Kidney glomerular epithelial cell (primary cell): ENCODE measurements at places on chromosomes 6 and 20.

DNA sequence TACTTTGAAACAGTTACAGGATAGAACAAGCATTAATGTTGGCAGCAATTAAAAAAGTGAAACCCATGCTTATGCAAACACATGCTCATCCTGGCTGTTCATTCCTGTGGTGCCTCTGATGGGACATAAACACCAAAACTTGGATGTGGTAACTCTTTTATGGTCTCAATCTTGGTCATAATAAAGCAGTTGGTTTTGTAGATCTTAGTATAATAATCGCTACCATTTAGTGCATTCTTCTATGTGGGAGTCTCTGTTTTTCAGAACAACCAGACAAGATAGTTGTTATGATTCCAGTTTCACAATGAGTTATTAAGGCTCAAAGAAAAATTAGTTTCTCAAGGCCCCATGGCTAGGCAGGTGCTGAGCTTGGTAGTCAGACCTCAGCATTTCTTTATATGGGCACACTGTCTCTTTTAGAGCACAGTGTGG, 184.0 kb downstream of the UTRN start:
- DNase-seq = no peak

- DNase-seq = peak; percentile 48
These were observed 142.7 kb upstream of the EXOC2 start for GRCh38 chr6:835476-836160.

GRCh38 chr20:37948956-37949355, 46.0 kb downstream of the VSTM2L start:
- DNase-seq = no peak

- no peak for DNase-seq
These were observed 58.1 kb downstream of the ASCC3 start for GRCh38 chr6:100823041-100823440.

- DNase-seq = no peak
These were observed 16.1 kb downstream of the JPH2 start for GRCh38 chr20:44170816-44171410.

DNA sequence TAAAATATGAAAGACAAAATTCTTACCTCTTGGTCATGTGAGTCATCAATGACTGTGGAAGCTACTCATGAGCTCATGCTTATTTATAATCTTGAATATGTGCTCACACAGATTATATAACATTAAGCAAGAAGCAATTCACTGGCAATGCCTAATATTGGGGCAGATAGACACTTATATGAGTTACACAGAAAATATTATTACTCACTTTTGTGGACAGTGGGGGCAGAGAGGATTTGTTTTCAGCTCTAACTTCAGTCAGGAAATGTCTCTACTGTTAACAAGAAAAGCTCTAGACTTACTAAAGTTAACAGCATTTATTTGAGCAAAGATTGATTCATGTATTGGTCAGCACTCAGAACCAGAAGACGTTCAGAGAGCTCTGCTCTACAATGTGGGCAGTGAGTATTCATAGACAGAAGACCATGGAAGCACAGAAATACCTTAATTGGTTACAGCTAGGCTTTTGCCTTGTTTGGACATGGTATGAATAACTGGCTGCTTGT, 85.8 kb upstream of the AHI1 start:
- no peak for DNase-seq

GRCh38 chr6:129766959-129767728, 57.2 kb upstream of the ARHGAP18 start:
- peak; percentile 31 for DNase-seq

- DNase-seq = no peak
These were observed 515.0 kb downstream of the CDH26 start for GRCh38 chr20:60473211-60473610.

- DNase-seq = no peak
These were observed 12.6 kb downstream of the ID4 start for GRCh38 chr6:19849755-19850154.

GRCh38 chr6:145735356-145736165, at the start of gene EPM2A:
Gene EPM2A (minus strand): TSS chr6:145735520. CDS start chr6:145735498, 22 bp downstream.
- peak; percentile 68 for DNase-seq

DNA sequence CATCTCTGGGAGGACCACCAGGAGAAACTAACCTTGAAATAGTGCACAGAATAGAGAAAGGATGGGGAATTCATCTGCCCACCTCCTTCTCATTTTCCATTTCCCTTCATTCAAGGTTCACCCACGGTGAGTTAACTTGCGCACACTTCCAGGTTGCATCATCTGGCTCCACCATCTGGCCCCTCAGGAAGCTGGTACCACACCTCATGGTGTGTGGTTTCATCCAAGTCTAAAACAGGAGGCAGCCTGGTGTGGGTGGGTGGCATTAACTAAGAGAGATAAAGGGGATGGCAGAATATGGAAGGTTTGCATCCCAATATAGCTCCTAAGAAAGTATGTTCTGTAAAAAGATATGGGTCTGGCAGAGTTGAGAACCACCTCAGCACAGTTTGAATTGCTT, 3.8 kb downstream of the ZNF334 start:
- DNase-seq = no peak

DNA sequence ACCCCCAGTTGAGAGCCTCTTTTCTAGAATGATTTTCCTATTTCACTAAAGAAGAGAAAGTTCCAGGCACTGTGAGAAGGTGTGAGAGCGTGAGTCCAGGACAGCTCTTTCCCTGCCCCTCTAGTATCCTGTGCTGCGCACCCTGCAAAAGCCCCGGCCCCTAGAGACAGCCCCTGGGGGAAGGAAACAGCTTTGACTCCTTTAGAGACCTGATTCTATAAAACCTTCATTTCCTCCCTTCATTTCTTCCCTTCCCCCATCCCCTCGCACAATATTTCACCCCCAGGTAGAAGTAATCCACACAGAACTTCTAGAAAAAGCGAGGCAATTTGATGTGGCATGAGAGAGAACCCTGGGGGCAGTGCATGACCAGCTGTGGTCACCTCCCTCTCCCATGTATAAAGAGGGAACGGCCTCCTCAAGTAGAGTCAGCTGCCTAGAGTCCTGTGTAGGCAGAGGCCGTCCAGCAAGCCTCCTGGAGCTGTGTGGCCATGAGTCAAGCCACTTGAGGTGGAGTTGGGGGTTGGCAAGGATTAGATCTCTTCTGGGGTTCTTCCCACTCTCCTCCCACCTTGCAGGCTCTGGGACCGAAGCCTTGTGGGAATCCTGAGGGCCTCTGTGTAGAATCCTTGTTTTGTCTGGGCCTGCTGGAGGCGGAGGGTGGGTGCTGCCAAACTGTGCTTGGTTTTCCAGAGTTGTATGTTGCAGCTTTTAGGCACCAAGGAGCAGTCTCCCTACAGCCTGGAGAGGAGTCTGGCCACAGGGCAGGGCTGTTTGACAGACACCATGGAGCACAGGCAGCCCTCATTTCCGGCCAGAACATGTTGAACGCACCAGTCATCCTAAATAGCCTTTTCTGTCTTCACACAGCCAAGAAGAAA, 41.7 kb downstream of the CHMP4B start:
- DNase-seq = no peak

GRCh38 chr20:10264166-10264558, 45.5 kb downstream of the SNAP25 start:
- DNase-seq = no peak

DNA sequence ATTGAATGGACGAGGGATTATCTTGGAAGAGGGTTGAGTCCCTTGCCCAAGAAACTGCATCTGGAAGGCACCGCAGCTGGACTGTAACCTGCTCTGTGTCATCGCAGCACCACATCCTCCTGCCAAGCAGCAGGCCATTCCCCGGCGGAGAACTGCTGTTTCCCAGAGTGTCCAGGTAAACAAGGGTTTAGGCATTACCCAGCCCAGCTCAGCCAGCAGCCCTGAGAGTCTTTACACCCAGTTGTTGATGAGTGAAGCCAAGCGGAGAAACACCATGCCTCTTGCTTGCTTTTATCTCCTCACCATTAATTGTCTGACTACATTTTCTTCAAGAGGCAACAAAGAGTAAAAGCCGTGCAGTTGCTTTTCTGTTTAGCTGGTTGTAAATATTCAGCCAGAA, 104.1 kb downstream of the CDH4 start:
- no peak for DNase-seq

DNA sequence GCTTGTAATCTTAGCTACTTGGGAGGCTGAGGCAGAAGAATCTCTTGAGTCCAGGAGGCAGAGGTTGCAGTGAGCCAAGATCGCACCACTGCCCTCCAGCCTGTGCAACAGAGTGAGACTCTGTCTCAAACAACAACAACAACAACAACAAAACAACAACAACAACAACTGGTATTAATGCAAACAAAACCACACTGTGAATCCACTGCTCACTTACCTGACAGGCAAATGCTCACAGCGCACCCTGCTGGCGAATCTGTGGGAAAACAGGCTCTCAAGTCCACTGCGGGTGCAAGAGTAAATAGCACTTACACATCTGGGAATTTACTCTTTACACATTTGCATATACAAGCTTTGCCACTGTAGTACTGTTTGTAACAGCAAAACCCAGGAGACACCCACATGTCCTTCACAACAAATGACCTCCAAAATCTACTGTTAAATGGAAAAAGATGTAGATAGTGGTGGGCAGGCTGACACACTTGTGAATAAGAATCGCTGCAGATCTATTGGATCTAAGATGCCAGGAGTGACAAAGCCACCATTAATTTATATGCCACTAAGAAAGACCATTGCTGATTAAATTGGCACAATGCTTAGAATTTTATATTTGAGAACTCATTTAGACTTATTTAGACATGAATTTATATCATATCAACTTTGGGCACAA, 29.3 kb downstream of the NSFL1C start:
- DNase-seq = peak; percentile 57

- no peak for DNase-seq
These were observed 92.1 kb downstream of the ID4 start for GRCh38 chr6:19929312-19929711.
